NCI-H1436 (cell line): ENCODE measurements at places on chromosomes 3 and 15.

DNA sequence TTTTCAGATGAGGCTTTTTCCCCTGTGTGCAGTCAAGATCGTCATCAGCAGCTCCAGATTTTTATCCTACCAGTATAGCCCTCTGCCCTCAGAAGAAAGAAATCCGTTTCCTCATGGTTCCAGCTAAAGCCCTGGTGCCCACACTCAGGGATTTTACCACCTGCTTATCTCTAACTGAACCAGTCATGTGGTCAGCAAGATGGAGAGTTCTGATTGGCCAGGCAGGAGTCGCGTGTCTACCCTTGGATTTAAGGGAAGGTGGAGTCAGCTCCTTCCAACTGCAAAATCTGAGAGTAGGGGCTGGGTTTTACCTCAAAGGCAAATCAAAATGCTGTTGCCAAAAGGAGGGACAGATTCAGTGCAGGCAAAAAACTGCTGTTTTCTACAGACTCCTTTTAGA, 135.3 kb downstream of the LRTM1 start:
- no peak for DNase-seq

- peak; percentile 24 for DNase-seq
These were observed 17.6 kb upstream of the ALDH1L1 start for GRCh38 chr3:126197854-126198584.

DNA sequence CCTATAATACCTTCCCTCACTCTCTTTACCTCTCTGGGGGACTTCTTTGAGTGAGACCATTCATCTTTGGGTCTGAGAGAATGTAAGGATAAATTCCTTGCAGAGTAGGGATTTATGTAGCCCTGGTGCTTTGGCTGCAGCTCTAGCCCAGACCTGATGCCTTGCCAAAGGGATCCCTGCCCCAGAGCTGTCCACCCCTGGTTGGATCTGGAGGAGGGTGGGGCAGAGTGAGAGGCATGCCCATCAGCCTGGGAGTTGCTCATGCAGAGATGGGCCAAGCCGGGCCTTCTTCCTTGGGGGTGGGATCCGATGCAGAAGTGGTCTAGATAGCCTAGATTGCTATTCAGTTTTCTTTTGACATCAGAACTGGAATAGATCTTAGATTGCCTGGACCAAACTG, 31.5 kb downstream of the RTP1 start:
- DNase-seq, result no peak

GRCh38 chr15:31014608-31014925, 23.1 kb upstream of the MTMR10 start:
- DNase-seq, result no peak

- peak; percentile 49 for DNase-seq
These were observed 202.1 kb downstream of the GREM1 start for GRCh38 chr15:32919749-32920414.

GRCh38 chr3:94049267-94049666, 13.4 kb downstream of the DHFR2 start:
- no peak for DNase-seq

- DNase-seq, result no peak
These were observed 697 bp upstream of the TRIM69 start for GRCh38 chr15:44735482-44736180.

DNA sequence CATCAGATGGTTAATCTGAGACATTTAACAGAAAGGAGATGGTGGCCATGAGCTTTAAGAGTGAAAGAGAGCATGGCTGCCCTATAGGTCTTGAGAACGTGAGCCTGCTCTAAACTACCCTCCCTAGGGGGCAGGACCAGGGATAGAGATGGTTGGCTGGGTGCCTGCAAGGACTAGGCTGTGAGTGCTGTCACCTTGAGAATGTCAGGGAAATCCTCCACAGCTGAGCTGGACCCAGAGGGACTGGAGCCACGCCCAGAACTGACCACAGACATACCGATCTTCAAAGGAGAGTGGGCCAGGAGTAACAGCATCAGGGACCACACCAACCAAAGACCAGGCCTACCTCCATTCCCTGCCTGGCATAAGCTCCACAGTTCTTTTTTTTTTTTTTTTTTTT, 53.6 kb upstream of the UBE2E1 start:
- no peak for DNase-seq

GRCh38 chr3:68447885-68448284, 484.5 kb downstream of the TAFA4 start:
- DNase-seq, result no peak
